ENCODE measurements at places on chromosomes 2 and 18.

DNA sequence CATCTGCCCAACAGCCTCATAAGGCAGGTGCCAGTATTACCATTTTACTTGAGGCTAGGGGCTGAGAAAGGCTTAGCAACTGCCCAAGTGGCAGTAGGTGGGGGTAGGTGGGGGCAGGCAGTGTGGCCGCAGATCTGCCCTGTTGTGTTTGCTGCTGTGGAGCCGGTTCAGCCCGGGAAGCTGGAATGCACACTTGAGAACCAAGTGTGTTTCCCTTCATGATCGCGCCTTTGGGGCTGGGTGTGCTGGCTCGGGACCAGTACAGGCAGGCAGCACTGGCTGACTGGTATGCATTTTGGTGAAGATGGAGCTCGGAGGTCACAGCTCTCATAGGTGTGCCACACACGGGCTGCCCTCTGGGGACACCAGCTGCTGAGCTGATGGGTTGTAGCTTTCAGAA, 85.1 kb downstream of the CABLES1 start:
- peak; percentile 42 for ATAC-seq

DNA sequence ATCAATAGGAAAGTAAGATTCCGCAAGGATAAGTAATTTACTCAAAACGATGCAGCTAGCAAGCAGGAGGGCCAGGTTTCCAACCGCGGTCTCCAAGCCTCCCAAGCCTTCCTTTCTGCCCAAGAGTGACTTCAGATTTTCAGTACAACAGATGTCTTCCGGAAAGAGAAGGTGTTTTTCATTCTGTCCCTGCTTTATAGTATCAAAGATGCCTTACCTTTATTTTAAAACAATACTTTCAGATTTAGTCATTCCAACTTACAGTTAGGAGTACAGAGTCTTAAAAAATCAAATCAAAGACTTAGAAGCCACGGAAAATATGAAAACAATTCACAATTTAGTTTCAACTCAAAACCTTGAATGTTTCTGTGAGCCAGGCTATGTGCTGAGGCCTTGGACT, 43.6 kb downstream of the CYB5A start:
- no peak for ATAC-seq

- ATAC-seq = peak; percentile 2
These were observed 22.0 kb upstream of the STPG4 start for GRCh38 chr2:47177043-47177565.

- no peak for ATAC-seq
These were observed 197.3 kb downstream of the CELF4 start for GRCh38 chr18:37368110-37368954.

- peak; percentile 92 for ATAC-seq
These were observed 364.1 kb downstream of the SS18 start for GRCh38 chr18:25726298-25726697.

GRCh38 chr2:237892984-237893595, 33.7 kb downstream of the RAMP1 start:
- ATAC-seq = no peak

GRCh38 chr2:73963385-73964120, 21.2 kb upstream of the TET3 start:
- no peak for ATAC-seq

DNA sequence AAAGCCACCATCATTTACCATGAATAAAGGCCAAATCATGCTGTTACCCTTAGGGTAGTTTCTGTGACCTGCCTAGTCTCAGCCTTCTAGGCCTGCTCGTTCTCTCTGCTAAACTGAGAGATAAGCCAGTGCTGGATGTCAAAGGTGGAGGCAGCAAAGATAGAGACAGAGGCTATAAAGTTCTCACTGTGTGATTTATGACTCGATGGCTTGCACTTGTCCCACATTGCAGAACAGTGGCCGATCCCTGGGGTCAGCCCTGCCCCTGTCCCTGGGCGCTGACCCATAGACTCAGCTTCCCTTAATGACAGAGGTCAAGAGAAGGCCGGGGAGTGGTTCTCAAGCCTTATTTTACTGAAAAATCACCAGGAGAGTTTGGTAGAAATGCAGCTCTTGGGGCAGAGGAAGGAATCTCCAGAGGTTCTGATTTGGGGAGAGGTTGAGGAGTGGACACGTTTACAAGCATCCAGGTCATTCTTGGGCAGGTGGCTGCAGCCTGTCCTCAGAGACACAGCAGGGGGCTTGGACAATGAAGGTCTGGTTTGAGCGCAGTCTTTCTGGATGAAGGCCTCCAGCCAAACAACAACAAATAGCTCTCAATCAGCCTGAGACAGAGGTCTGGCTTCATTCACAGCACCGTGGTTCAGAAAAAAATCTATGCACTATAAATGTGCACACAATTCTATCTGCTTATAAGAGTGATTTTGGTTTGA, 143.5 kb downstream of the ACKR3 start:
- ATAC-seq = no peak

- ATAC-seq = no peak
These were observed 65.6 kb downstream of the ATP8B1 start for GRCh38 chr18:57737400-57738060.

DNA sequence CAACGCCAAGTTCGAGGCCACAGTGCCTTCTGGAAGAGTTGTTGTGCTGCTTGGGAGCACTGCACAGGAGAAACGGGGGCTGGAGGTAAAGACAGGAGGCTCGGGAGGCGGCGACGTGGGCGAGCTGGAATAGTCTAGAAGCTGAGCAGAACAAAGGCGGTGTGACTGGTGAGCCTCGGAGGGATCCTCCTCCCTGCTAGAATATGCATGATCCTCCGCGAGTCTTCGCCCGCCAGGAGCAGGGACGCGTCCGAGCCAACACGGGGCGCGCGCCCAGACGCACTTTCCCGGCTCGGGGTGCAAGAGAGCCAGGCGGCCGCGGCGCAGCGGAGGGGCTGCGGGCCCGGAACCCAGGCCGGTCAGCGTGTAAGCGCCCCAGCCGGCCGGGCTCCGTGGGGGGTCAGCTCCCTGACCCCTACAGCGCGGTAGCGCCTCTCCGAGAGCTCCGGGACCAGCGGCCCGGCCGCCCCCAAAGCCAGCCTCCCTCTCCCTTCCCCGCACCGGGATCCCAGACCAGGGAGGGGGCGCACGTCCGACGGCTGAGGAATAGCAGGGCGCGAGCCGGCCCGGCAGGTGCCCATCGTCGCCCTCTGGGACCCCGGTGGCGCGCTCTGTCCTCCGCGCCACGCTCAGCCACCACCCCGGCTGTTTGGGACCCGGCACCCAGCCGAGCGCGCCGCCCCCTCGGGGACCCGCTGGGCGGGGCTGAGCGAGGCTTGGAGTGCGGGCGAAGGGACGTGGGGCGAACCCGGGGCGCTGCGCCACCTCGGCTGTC, 62.5 kb downstream of the GNAL start:
- peak; percentile 68 for ATAC-seq

GRCh38 chr2:168190590-168191336, 56.6 kb downstream of the STK39 start:
- ATAC-seq = peak; percentile 7

DNA sequence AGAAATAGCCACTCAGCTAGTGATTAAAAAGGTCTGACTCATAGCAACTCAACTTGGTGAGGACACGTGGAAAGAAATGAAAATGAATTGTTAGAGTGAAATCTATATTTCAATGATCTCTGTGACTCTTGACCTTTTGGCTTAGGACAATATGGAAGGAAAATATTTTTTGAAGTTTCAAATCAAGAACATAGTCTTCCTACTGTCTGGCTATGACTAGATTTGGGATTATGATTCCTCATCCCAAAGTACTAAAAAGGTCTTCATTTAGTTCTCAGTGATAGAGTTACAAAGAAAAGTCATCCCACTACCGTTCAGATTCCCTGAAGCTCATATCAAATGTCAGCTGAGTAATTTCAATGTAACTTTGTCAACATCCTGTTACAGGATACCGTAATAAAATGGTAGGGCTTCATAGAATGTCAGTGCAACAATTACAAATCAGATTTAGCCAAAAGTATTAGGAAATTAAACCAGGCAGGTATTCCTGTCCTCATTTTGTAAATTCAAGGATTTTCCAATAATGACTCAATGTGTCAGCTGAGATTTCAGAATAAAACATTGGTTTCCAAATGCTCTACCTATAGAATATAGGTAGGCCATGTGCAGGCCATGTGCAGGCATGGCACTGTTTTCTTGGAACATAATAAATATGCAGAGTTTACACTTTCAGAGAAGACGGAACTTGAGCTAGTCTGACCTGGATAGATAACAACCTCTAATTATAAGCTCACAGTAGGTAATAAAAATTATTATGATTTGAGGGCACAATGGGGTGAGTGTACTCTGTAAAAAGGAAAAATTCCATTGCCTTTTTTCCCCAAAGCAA, 36.0 kb downstream of the ANKRD29 start:
- no peak for ATAC-seq

- ATAC-seq = no peak
These were observed 465.8 kb upstream of the MEIS1 start for GRCh38 chr2:65969161-65969560.

GRCh38 chr2:221097568-221097915, 474.6 kb downstream of the EPHA4 start:
- ATAC-seq = no peak

- ATAC-seq = no peak
These were observed 82.7 kb downstream of the DOCK10 start for GRCh38 chr2:224959556-224959955.

DNA sequence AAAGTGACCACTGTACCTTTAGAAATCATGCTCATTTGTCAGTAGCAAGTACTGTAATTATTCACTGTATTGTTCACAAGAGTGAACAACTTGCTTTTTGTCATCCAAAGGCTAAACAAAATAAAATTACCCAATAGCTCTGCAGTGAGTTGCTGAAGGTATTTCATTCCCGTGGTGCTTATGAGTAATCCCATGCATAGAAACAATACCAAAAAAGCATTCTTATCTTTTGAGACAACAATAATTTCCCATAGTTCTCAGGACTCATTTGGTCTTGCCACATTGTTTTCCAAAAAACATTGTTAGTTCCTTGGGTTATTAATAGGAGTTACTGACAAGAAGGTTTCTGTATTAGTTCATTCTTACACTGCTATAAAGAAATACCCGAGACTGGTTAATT, 503.2 kb upstream of the FAM98A start:
- ATAC-seq = no peak

GRCh38 chr2:161379740-161380139, 36.4 kb upstream of the TBR1 start:
- no peak for ATAC-seq

- ATAC-seq = no peak
These were observed 4.5 kb downstream of the CEBPZ start for GRCh38 chr2:37226863-37227262.

GRCh38 chr18:80246445-80247392, 595 bp downstream of the PARD6G start:
- ATAC-seq = peak; percentile 61

DNA sequence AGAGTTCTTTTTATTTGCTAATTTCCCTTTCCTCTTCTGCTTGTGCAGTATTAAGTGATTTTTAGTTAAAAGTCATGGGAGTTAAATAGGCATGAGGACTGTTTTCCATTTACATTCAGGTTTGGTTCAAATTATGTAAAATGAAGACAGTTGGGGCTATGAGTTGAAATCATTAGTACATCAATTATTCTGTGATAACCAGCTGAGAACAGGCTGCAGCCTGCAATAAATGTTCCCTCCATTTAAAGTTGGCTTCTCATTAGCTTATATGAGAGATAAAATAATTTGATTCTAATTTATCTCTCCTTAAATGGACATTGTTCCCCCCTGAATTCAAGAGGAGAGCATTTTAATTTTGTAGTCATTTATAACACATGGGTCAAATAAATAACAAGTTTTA, 48.3 kb downstream of the RHBDD1 start:
- ATAC-seq = no peak

- no peak for ATAC-seq
These were observed 69.6 kb upstream of the RMDN2 start for GRCh38 chr2:37855283-37856041.

GRCh38 chr18:12906773-12907172, 22.7 kb upstream of the PTPN2 start:
- ATAC-seq = no peak

GRCh38 chr2:20135631-20136050, 84.2 kb upstream of the LAPTM4A start:
- peak; percentile 84 for ATAC-seq

DNA sequence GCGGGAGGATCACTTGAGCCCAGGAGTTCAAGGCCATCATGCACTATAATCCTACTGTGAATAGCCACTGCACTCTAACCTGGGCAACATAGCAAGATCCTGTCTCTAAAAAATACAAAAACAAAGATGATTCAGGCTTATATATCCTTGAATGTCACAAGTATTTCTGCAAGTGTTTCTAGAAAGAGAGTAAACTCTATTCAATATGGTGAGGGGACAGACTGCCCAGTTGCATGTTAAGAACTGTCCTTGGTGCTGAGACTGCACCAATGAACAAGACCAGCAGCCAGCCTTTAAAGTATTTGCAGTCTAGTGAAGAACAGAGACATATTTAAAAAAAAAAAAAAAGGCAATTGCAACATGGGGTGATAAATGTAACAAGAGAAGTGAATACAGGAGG, 16.4 kb downstream of the MAP3K19 start:
- no peak for ATAC-seq

DNA sequence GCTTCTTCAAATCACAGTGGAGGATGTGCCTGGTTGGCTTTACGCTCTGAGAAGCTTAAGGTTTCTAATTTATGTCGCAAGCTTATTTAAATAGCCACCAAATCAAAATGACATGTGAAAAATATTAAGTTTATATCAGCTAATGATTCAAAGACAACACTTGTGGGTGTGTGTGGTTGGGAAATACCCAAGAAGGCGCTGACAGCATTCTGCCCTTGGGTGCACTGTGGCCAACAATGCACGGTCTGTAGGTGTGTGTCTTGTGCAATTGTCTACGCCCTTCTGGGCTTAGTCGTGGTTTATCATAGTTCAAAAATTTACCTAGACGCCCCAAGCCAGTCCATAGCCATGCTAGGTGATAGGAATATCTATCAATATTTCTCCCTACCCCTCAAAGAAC, 60.9 kb downstream of the KCTD1 start:
- peak; percentile 71 for ATAC-seq

DNA sequence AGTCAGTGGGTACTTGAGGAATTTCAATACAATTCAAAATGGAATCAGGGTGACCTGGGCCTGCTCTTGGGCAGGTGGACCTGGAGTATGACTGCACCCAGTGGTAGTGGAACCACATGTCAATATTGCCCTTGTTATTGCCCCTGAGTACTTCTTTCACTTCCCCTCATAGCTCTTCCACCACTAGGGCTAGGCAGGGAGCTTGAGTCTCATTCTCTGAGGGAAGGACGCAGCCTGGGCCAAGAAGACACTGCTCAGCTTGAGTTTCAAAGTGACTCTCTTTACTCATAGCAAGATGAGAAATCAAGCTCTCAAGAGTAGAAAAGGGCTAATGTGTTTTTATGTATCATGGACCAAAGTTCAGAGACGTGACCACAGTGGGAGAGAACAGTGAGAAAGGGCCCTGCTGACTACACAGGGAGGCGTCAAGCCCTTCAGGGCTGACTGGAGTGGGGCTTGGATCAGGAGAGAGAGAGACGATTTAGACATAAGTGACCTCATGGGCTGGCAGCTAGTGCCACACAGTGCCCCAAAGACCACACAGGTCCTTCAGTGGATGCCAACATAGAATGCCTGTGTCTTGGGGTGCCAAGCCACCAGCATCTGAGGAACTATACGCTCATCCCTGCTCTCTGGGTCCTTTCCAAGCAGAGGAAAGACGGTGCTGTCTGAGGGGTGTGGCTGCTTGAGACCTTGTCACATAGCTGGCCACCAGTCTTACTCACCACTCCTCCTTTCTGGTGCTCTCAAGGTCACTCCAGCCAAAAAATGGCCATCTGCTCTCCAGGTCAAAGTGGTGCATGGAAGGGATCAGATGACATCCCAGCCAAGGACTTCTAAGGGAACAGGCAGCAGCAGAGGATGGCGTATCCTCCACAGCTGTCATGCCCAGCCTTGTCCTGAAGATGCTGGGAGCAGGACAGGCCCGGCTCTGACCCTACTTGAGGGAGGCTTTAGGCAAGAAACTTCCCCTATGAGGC, 13.0 kb downstream of the PTMA start:
- ATAC-seq = no peak
